Activated T-helper 1 cell treated with anti-CD3 and anti-CD28 coated beads, Interleukin-2, amount 50 U/mL, for 16 hours (primary cell): ENCODE measurements at places on chromosomes 2 and 18.

DNA sequence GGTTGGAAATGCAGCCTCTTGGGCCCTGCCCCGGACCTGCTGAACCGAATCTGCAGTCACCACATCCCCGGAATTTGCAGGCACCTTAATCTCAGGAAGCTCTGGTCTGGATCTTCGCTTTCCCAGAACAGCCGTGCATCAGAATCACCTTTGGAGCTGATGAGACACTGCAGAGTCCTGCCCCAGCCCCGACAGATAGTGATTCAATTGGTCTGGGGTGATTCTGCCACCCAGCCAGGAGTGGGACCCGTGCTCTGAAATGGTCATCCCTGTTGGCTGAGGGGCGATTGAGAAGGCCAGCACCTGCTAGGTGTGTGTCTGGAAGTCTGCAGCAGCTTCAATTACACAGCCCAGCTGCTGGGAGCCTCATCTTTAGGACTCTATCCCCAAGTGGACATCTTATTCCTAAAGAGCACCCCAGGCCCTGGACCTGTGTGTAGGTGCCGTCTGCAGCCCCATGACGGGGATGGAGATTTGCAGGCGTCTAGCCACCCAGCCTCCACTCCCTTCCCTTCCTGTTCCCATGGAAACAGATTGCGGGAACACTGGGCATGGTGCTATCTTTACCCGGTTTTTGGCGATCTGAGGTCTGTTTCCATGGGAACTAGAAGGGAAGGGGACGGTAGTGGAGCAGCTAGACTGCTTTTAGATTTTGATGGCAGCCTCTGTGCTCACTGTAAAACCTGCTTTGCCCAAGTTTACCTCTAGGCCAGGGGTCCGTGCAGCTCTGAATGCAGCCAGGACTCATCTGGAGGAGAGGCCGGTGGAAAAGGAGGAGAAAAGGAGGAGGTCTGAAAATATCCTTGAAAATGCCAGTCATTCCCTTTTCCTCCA lies 156.1 kb downstream of the LDLRAD4 start:
- no peak for DNase-seq

- DNase-seq = no peak
Measured at GRCh38 chr18:7598167-7599047, 31.3 kb downstream of the PTPRM start.

DNA sequence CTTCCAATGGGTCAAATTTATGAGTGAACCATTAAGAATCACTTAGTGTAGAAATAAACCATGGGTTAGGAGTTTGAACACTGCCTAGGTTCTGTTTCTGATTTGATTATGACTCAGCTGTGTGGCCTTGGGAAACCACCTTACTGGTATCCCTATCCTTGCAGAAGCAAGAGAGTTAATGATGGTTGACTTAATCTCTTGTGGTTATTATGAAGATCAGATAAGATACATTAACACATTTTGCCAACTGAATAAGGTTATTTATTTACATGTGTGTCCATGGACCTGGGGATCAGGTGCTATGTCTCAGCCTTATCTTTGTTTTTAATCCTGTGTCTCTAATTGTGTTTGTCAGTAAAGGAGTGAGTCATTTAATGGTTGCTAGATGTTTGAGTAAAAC lies 5.4 kb upstream of the KCNJ13 start:
- no peak for DNase-seq

DNA sequence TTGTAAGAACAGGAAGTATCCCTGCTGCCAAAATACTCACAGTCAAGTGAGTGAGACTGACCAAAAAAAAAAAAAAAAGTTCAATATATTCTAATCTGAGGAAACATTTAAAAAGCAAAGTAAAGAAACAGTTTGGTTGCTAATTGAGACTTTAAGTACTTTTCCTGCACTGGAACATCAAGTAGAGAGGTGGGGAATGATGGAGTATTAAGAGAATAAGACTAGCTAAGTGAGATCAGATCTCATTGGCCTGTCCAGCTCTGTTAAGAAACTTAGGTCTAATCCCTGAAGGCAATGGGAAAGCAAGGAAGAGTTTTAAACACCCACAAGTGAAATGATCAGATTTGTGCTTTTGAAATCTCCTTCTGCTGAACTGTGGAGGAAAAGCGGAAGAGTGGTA lies 27.8 kb upstream of the MAP4K3 start:
- DNase-seq = no peak

- no peak for DNase-seq
Measured at GRCh38 chr2:112985090-112985489, 7.3 kb downstream of the IL36G start.

GRCh38 chr2:225911019-225911418 lies 511.5 kb downstream of the NYAP2 start:
- no peak for DNase-seq

- no peak for DNase-seq
Measured at GRCh38 chr2:207501802-207502576, 27.8 kb upstream of the CREB1 start.

DNA sequence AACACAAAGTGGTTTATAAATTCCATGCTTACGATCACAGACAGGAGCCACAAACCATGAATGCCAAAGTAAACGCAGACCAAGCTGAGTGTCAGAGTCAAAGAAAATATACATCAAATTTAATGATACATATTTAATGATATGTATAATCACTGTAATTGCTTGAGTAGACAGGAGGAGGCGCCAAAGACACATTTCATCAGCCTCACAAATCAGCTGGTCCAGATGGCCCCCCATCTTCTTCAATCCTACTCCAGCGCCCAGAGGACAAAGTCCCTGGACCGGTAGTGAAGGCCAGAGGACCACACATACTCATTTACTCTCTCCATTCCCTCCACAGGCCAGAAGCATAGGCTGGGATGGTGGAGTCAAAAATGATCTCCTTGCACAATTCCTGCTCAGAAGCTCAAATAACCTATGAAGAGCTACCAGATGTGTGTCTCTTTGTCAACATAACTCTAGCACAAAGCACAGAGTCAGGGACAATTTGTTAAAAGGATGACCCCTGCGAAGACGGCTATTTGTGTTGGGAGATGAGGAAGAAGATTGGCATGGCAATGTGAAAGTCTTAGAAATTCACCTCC lies 149.3 kb upstream of the PGAP1 start:
- DNase-seq = no peak

- DNase-seq = no peak
Measured at GRCh38 chr2:235006461-235006860, 54.6 kb downstream of the SH3BP4 start.

- DNase-seq = no peak
Measured at GRCh38 chr2:203401-203800, 60.4 kb downstream of the SH3YL1 start.

- no peak for DNase-seq
Measured at GRCh38 chr2:219453671-219454590, 19.3 kb downstream of the SPEG start.

- no peak for DNase-seq
Measured at GRCh38 chr2:236610991-236611821, 41.6 kb downstream of the ACKR3 start.

DNA sequence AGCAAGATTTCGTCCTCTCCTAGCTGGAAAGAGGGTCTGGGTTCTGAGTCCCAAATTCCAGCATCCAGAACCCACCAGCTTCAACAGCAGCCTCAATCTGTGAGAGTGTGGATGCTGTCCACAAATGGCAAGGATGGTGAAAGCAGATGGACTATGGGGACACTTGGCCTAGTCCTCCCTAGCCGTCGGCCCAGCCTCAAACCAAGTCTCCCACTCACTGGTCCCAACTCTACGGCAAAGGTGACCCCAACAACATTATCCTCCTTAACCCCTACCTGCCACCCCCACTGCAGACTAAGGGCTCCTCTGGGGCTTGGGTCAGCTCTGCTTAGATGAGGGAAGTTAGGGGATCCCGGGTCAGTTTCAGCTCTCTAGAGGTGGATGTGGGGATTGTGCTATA lies 57.3 kb downstream of the TNS1 start:
- DNase-seq = no peak

DNA sequence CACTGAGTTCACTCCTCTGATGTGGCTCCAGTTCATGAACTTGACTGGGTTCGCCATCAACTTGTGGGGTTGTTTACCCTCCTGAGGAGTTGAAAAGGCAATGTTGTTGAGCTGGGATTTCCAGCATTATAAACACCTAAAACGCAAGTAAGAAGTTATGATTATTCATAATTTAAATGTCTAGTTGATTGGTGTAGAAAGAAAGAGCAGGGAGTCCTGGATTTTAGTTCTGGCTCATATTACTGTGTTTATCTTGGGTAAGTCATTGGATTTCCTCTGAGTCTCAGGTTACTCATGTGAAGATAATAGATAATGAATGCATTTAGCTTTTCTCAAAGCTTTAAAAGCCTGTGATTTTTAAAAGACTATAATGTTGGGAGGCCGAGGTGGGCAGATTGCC lies 438.0 kb upstream of the CDH20 start:
- no peak for DNase-seq

DNA sequence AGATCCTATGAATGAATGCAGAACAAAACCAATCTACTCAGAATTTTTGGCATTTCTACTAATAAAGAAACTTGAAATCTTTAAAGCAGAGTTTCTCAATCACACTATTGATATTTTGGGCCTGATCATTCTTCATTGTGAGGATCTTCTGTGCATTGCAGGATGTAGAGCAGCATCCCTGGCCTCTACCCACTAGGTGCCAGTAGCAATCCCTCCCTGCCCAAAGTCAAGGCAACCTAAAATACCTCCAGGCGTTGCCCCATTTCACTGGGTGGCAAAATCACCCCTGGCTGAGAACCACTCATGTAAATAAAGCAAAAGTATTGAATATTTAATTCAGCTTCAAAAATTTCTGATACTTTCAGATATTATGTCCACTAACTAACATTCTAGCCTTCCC lies 213.0 kb downstream of the SP3 start:
- DNase-seq = no peak

- DNase-seq = no peak
Measured at GRCh38 chr2:215360596-215360995, 48.7 kb downstream of the ATIC start.

DNA sequence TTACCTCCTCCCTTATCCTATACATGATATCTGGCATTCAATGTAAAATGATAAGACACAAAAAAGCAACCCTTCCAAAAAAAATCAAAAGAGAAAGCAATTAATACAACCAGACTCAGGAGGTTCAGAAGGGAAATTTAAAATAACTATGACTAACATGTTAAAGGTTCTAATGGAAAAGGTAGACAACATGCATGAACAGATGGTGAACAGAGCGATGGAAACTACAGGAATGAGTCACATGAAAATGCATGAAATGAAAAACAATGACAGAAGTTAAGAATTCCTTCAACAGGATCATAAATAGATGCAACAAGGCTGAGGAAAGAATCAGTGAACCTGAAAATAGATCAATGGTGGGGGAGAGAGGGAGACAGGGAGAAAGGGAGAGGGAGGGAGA lies 26.1 kb upstream of the ERCC3 start:
- DNase-seq = no peak

DNA sequence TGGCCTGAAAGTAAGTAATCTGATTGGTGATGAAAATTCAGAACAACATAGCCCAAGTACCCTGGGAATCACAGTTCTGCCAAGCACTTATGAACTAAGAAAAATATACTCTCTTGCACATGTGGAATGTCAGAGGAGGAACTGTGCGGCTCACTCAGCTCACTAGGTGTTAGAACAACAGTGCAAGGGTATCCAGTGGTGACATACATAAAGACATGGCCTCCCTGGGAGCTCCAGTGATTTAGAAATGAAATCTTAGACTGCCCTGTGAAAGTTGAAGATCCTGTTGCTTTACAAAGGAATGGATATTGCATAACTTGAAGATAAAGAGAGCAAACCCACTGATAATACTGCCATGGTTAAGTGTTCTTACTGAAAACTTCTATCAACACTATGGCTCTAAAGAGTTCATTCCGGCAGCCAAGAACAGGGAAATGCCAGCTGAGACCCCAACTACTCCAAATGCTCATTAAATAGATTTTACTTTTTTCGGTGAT lies 246.2 kb downstream of the ARHGAP15 start:
- DNase-seq = no peak

DNA sequence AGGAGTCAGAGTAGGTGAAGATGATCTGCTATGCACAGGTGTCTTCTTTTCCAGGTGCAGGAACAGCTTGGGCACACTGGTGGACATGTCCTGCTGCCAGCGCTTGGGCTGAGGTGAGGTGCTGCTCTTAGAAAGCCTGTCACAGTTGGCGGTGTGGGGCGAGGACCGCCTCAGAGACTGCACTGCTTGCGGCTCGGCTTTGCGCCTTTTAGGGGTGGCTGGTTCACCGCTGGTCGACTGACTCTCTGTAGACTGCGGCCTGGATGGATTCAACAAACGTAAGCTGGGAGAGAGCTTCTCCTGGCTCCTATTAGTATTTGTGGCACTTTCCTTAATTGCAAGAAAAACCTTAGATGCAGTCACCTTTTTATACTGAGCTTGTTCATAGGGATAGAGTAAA lies 1.7 kb downstream of the MSL3B start:
- no peak for DNase-seq

DNA sequence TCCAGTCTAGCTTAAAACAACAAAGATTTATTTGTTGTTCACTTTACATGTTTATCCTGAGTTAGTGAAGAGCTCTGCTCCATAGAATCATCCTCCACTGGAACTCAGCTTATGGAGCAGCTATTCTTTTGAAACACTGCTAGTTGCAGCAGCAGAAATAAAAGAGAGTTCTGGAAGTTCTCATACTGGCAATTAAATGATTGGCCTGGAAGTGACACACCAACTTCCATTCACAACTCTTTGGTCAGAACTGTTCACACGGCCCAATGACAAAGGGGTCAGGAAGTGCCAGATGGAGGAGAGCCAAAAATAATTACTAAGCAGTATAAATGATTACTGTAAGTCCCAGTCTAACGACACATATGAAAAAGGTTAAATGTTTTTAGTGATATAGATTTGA lies 39.1 kb downstream of the FBXO11 start:
- DNase-seq = no peak

- no peak for DNase-seq
Measured at GRCh38 chr2:10324095-10324832, 21.6 kb downstream of the HPCAL1 start.

DNA sequence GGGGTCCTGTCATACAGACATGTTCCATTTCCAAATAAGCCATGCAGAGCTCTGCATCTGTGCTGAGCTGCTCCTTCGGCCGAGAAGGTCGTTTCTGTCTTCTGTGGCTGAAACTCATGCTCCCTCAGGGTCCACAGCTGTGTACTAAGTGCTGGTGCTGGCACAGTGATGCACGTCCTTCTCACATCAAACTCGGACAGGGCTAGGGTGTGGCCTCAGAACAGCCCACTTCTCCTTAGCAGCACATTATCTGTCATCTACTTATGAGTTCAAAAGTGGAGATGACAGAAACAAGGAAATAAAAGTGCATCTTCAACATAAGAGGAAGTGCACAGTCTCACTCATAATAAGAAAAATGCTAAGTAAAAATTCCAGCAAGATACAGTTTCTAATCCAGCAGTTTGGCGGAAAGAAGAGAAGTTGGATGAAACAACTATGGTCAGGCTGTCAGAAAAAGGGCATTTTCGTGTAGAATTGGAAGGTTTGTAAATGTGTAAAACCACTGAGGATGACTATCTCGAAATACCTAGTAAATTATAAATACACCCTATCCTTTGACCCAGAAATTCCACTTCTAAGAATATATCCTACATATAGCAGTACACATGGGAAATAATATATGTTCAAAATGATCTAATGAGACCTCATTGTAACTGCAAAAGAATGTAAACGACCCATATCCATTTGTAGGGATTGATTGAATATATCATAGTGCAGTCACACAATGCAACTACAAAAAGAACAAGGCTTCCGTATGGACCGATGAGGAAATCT lies 53.7 kb upstream of the APCDD1 start:
- no peak for DNase-seq

- no peak for DNase-seq
Measured at GRCh38 chr2:173881886-173882285, 83.3 kb downstream of the SP3 start.

- DNase-seq = no peak
Measured at GRCh38 chr18:27599202-27599829, 414.2 kb upstream of the CHST9 start.

GRCh38 chr18:49061991-49062831 lies 111.4 kb upstream of the SMAD7 start:
- DNase-seq = no peak
